GM12878 (cell line): ENCODE measurements at places on chromosomes 4 and X. TPM values are rescaled to one million over a fixed set of nuclear protein-coding genes. Genes with fewer than 3 reads are reported as not detected.
A peak's percentile ranks its signal among the peaks of the same experiment; 100 is the strongest.

CLNK gene
- 2.5 and 2.8 TPM in 2 replicates for total RNA-seq

TMPRSS11D gene
- total RNA-seq = not detected in 2 replicates

LRAT gene
- not detected in 2 replicates for total RNA-seq

GPC3 gene
- total RNA-seq = 0.58 and 0.82 TPM in 2 replicates

SMIM43 gene
- not detected in 2 replicates for total RNA-seq

- H3K27ac ChIP-seq = no peak overlapping the region
- peak overlapping the region; percentile 78; the same call in 1 of the 2 replicates for H3K4me3 ChIP-seq
- H3K27me3 ChIP-seq = no peaks in the 10 kb centered on the region
- DNase-seq = no peak
Observed at GRCh38 chr4:140757232-140757630, 1.0 kb upstream of the TBC1D9 start.

- H3K36me3 ChIP-seq = peaks cover 2% of the 10 kb centered on the region
- H3K4me1 ChIP-seq = no peaks in the 10 kb centered on the region
- no peak overlapping the region for H3K27ac ChIP-seq
- no peak overlapping the region for H3K4me3 ChIP-seq
Observed at GRCh38 chrX:31260351-31260750, 188.5 kb upstream of the FTHL17 start.

DNA sequence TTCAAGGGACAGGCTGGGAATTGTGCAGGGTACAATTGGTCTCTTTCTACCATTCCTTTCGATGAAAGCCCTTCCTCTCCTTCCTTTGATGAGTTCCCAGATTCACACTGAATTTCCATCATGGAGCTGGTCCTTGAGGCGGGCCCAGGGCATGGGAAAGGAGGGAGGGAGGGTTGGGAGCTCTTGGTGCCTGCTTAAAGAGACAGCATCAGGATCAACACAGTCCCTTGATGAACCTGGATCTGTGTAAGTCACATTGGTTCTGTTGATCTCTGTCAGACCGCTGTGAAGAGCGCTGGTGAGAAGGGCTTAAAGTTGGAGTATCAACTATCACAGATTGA lies 4.4 kb downstream of the PLP1 start:
- no peak overlapping the region for H3K27ac ChIP-seq
- peaks cover 2% of the 10 kb centered on the region; the same call in 1 of the 2 replicates for H3K27me3 ChIP-seq
- no peak for DNase-seq
- no peaks in the 10 kb centered on the region for H3K36me3 ChIP-seq
- no peak overlapping the region for H3K4me3 ChIP-seq

DNA sequence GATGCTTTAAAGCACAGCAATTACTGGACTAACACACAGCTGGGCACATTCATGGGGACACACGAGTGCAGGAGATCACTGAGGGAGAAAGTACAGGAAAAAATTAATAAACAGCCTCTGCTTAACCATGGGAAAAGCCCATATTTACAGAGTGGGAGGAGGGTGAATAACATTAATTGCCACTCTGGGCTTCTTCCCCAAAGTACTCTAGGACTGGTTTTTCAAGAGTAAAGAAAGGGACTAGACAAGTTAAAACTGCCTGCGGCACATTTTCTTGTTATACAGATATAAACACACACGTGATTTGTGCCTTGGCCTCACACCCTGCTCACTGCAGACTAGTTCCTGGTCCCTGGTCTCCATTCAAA lies 179.7 kb upstream of the TET2 start:
- peak overlapping the region; percentile 91 for H3K27ac ChIP-seq
- no peak for DNase-seq
- H3K4me3 ChIP-seq = peak overlapping the region; percentile 51; the same call in 1 of the 2 replicates
- H3K4me1 ChIP-seq = peaks cover 35% of the 10 kb centered on the region
- H3K36me3 ChIP-seq = no peaks in the 10 kb centered on the region; the same call in 1 of the 2 replicates
- H3K27me3 ChIP-seq = no peaks in the 10 kb centered on the region

- no peak for DNase-seq
- no peaks in the 10 kb centered on the region for H3K4me1 ChIP-seq
- H3K27ac ChIP-seq = no peak overlapping the region
- H3K27me3 ChIP-seq = no peaks in the 10 kb centered on the region
Observed at GRCh38 chr4:110224812-110225211, 26.4 kb upstream of the ELOVL6 start.

GRCh38 chr4:139523076-139523475 lies 32.9 kb downstream of the SETD7 start:
- no peaks in the 10 kb centered on the region for H3K36me3 ChIP-seq
- H3K27ac ChIP-seq = no peak overlapping the region
- no peak overlapping the region for H3K4me3 ChIP-seq
- peaks cover 45% of the 10 kb centered on the region for H3K4me1 ChIP-seq
